ENCODE measurements at places on chromosomes 12 and 14.

DNA sequence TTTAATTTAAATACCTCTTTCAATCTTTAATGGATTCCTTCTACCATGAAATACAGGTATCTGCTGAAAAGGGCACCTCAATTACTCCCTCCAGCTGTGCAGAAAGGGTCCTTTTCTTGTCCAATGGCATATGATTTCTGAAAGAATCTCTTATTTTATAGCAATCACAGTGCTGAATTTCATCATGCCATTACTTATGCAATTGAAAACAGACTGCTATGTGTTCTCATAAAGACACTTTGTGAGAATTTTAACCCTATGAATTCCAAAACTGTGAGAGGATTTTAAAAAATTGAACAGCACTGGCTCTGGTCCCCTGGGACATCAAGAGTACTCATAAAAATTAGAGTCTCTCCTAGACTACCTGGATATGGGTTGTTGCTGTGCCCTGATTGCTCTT lies 45.9 kb upstream of the CNOT2 start:
- DNase-seq, result no peak

GRCh38 chr14:39218171-39218769 lies 15.4 kb upstream of the MIA2 start:
- no peak for DNase-seq

DNA sequence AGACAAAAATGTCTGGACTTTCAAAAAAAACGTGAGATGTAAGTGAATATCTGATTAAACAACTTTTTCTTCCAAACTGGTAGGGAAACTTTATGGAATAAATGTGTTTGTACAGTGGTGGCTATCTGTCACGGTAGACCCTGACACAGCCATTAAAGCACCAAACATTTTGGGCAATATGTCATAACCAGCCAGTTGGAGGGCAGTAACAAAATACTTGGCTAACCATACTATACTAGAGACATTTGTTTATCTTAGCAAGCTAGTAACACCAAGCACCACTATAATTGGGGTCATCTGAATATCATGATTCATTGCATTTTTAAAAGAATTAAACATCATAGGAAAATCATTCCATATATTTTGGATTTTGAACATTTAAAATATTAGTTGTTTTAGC lies 6.0 kb upstream of the MYF6 start:
- no peak for DNase-seq

GRCh38 chr12:113003636-113004035 lies 25.3 kb downstream of the OAS2 start:
- DNase-seq, result no peak

GRCh38 chr14:39452680-39453079 lies 20.4 kb upstream of the FBXO33 start:
- no peak for DNase-seq

Data from suppressor macrophage treated with lipopolysaccharide for 1 hour (primary cell).